ENCODE measurements at places on chromosomes 16 and 17.

DNA sequence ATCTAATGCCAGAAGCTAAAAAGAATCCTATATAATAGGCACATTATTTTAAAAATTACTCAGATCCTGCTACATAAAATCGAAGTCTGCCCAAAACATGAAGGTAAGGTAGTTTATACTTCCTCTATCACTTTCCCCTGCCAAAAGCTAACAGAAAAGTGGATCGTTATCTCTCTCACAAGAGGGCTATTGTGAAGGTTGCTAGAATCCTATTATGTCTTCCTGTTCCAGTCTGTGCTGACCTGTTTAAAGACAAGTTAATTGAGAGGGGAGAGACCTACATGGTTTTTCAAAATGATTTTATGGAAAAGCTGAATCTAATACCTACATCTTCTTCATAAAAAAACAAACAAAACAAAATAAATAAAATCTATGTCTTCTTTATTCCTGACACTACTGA lies 1410.9 kb upstream of the CDH8 start:
- no peak for DNase-seq

- DNase-seq = no peak
Observed at GRCh38 chr17:50898369-50899004, 32.3 kb upstream of the TOB1 start.

DNA sequence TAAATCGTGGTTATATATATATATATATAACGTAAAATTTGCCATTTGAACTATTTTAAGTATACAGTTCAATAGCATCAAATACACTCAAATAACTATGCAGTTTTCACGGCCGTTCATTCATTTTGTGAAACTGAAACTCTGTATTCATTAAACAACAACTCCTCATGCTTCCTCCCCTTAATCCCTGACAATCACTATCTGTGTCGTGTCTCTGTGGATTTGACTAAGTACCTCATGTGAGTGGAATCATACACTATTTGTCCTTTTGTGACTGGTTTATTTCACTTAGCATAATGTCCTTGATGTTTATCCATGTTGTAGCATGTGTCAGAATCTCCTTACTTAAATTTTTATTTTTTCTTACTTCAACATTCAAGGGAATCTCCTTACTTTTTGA lies 2.8 kb downstream of the CCL23 start:
- no peak for DNase-seq

GRCh38 chr16:27175888-27176287 lies 27.4 kb upstream of the KDM8 start:
- DNase-seq = no peak

GRCh38 chr16:23857881-23858269 lies 22.1 kb downstream of the PRKCB start:
- no peak for DNase-seq

GRCh38 chr17:69711541-69711940 lies 297.0 kb downstream of the MAP2K6 start:
- DNase-seq = no peak

GRCh38 chr17:32880671-32881453 lies 3.9 kb upstream of the MYO1D start:
- DNase-seq = no peak

DNA sequence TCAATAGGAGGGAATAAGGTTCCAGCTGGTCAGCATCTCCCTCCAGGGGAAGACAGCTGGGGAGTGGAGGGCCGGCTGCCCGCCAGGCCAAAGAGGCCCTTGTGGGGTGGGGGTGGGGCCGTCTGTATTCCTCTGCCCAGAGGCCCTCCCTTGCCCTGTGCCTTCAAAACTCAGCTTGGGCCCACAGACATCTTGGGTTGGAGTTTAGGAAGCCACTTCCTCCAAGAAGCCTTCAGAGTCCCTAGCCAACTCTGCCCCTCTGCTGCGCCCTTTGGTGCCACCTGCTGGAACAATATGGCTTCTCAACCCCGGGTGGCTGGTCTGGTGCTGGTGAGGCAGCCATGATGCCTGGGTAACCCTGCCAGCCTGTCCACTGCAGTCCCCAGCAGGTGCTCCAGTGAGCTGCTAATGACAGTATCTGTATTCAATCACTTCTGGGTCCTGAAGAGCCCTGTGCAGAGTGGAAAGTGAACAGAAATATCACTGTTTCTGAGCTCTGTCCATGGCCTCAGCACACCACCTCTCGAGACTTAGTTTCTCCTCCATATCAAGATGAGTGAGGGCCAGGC lies 16.7 kb downstream of the HSD11B2 start:
- peak; percentile 66 for DNase-seq

DNA sequence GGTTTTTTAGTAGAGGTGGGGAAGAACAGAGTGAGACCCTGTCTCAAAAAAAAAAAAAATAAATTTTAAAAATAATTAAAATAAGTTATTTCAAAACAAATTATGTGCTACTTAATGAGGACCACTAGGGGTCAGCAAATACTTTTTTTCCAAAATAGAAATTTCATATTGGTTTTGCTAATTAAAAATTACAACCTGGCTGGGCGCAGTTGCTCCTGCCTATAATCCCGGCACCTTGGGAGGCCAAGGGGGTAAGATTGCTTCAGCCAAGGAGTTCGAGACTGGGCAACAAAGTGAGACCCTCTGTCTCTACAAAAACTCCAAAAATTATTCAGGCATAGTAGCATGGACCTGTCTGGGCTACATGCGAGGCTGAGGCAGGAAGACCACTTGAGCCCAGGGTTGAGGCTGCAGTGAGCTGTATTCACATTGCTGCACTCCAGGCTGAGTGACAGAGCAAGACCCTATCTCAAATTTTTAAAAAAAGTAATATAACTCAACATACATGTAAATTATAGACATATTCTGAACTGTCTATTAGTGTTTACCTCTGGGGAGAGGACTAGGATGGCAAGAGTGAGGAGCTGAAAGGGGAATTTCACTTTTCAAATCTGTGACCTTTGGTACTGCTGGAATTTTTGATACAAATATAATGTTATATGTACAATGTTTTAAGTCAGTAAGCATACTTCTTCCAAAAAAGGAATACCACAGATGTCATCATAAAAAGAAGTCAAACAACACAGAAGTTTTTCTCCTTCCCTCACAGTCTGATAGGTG lies 8.1 kb downstream of the MEIOB start:
- no peak for DNase-seq

DNA sequence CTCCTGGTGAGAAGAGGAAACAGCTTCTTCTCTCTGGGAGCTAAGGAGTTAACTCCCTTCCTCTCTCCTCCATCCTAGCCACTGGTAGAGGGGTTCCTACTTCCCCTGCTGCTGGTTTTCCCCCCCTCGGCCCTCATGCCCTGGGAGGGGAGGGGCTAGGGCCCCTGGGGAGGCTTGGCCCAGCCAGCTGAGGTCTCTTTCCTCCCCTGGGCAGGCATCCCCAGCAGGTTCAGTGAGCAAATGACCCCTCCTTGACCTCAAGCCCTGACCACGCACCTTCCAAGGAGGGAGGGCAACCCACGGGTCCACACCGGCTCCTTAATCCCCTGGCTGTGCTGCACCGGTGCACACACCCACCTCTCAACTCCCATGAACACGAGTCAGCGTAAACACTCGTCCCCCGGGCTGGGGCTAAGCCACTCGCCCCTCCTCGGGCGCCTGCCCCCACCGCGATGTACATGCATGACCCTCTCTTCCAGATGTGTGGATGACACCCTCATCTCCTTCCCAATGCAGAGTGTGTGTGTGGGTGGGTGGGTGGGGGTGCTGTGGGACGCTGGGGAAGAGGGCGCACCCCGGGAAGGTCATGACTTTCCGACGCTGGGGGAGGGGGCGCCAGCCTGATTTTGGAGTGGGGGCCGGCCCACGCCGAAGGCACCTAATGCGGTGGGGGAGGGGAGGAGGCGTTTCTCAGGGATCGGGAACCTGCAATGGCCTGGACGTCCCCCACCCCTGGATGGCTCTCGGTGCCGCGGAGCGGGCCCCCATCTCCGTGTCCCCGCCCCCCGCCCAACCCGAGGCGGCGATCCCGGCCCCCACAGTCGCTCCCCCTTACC lies 33.7 kb downstream of the SRCIN1 start:
- DNase-seq = peak; percentile 67

- DNase-seq = no peak
Observed at GRCh38 chr17:37642681-37643080, 565 bp downstream of the DDX52 start.

DNA sequence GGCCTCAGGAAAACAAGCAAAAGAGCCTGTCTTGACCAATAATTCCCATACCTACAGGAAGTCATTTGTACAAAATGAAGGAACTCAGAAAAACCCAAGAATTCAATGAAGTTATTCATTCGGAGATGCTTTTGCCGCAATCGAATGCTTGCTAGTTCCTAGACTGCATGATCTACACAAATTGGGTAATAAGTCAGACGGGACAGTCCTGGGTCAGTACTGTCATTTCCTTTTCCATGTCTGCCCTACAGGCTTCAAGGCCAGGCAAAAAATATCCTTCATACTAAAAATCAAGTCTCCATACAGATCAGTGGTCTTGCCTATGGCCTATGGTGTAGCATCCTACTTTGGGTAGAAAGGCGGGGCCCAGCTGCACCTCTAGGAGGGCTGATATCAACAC lies 71.4 kb downstream of the CFDP1 start:
- no peak for DNase-seq

DNA sequence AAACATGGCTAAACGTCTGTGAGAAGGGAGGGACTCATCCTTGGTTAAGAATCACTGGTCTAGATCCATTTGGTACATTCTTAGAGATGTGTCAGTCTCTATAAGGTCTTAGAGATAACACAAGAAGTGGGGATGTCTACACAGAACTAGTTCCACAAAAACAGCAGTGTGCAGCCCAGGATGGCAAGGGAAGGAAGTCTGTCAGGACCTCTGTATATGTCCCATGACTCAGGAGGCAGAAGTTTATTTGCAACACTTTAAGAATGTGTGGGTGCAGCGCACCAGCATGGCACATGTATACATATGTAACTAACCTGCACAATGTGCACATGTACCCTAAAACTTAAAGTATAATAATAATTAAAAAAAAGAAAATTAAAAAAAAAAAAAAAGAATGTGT lies 548.5 kb upstream of the SOX9 start:
- no peak for DNase-seq

DNA sequence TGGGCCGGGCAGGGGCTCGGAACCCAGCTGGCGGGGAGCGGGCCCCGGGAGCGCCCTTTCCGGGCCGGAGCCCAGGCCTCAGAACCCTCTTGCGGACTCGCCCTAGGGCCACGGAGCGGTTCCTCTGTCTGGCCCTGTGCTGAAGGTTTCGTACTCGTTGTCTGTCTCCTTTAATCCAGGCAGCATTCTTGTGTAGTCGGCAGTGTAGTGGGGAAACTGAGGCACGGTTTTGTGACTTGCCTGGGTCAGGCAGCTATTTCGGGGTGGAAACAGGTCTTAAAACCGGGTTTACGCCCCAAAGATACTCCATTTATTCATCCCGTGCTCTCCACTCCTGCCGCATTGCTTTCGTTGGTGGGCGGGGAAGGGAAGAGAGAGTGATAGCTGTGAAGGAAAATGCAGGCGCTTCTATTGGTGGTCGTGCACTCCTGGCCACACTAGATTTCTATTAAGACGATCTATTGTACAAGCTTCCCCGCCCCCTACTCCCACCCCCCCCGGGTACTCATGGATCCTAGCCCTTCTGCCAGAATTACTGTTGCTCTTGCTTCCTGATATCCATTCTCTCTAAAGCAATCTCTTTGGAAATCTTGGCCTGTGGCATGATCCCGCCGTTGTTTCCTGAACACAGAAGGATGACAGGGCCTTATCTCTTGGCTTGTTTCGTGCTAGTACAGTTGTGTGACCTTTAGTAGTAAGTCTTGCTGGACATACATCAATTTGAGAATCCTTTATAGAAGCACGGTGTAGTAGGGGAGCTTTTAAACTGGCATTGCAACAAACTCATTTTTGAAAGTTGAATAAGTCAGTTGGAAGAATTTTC lies 751 bp downstream of the DCAF7 start:
- peak; percentile 79 for DNase-seq

- DNase-seq = no peak
Observed at GRCh38 chr16:58127634-58128033, 1.5 kb downstream of the CFAP20 start.

DNA sequence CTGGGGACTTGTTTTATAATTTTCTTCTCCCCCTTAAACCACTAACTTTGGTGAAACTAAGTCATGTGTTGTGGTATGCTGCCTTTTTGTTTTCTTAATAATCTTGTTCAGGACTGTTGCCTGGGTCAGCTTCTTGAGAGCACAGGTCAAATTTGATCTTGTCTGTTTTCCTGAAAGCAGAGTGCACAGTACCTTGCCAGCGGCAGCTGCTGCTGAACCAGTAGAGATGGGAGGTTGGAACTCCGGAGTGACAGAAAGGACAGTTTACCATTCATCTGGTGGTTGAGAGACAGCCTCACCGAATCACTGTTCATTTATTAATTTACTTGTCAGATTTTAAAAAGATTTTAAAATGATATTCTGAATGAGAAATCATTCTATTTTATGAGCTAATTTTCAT lies 125.0 kb downstream of the PHKB start:
- no peak for DNase-seq

DNA sequence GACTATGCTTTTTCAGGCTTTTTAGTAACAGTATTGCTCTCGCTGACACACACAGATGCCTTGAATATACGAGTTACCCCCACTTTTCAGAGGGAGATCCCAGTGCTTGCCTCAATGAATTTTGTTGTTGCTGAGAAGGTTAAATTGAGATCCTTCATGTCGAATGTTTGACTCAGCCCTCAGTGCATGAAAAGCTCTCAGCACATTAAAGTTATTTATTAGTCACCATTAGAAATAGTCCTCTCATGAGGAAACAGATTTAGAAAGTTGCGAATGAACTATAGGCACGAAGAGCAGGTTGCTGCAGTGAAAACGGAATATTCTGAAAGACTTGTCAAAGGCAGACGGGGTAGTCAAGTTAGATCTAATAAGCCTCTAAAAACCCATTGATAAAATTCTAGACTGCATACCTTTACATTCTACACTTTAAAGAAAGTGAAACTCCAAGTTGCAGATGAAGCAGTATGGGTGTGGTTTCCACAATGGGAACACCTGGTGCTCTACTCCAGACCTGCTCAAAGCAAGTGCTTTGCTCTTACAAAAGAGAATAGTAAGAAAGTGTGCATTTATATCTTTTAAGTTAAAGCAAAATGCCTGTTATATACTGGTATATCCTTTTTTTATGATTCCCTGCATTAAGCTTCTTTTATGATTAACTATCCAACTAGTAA lies 238.1 kb downstream of the MAF start:
- no peak for DNase-seq

Measured in D341Med (cell line).